ENCODE measurements at places on chromosomes 3 and 15.

DNA sequence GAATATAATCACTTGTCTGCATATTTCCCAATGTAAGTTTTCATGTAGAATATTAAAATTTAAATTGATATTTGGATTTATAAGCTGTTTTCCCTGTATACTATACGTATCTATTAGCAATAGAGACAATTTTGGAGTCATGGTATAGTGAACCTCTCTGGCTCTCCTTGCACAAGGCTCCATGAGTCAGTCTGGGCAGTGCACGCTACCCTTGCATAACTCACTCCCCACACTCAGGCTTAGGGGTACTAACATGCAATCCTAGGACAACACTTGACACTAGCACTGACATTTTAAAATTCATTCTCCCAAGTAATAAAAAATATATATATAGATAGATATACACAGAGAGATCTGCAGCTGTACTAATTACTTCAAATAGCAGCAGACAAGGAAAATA is 39.2 kb downstream of the SLC24A1 start:
- DNase-seq: no peak

- no peak for DNase-seq
These were observed 44.0 kb downstream of the FMN1 start for GRCh38 chr15:33150431-33150941.

DNA sequence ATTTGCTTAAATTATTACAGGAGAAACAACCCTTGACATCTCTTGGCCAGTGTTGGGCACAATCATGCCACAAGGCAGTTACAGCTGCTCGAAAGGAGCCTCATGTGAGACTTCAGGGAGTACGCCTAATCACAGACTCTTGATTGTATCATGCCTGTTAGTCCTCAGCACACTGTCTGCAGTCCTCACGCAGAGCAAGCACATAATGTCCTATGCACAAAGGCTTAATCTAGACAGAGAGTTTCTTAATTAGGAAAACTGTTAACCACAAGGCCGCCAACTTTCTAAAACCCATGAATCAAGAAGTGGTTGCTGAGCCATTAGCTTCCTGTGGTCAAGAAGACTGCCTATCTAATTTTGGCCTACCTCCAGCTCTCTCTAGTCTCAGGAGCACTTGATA is 172.0 kb downstream of the UNC13C start:
- no peak for DNase-seq

GRCh38 chr3:27022096-27022761 is 347.0 kb downstream of the NEK10 start:
- DNase-seq: no peak

DNA sequence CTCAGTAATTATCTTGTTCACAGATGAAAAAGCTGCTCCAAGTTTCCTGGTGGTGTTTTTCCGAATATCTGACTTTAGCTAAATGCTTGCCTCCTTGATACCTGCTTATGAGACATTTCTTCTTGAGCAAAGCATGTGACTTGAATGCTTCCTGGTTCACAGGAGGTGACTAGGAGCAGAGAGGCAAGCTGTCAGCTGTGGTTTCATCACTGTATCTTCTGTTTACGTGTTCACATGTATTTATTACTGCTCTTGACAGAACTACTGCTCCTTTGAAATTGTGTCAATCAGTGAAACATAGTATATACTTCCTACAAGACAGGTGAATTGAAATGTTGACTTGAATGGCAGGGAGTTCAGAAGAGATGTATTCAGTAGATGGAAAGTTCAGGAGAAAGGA is 8.9 kb upstream of the SPPL2A start:
- no peak for DNase-seq

GRCh38 chr15:49748791-49749190 is 127.9 kb downstream of the DTWD1 start:
- DNase-seq: no peak

DNA sequence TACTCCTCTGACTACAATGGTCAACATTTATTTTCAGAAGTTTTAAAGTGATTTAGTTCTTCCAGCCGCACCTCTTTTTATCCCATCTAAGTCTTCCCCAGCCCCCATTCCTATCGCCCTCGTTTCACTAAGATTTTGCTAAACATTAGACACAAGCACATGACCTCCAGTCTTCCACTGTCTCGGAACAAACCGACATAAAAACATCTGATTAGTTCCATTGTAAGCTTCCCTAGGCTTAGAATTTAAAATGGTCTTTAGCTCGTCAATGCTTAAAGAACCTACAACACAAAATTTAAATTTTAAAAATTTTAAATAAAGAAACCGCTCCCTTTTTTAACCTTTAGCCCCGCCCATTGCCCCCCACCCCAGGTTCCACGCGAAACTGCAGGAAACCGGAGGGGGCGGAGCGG is 284 bp upstream of the TSC22D2 start:
- no peak for DNase-seq

- no peak for DNase-seq
These were observed 172.6 kb upstream of the LRRC3B start for GRCh38 chr3:26449996-26450395.

DNA sequence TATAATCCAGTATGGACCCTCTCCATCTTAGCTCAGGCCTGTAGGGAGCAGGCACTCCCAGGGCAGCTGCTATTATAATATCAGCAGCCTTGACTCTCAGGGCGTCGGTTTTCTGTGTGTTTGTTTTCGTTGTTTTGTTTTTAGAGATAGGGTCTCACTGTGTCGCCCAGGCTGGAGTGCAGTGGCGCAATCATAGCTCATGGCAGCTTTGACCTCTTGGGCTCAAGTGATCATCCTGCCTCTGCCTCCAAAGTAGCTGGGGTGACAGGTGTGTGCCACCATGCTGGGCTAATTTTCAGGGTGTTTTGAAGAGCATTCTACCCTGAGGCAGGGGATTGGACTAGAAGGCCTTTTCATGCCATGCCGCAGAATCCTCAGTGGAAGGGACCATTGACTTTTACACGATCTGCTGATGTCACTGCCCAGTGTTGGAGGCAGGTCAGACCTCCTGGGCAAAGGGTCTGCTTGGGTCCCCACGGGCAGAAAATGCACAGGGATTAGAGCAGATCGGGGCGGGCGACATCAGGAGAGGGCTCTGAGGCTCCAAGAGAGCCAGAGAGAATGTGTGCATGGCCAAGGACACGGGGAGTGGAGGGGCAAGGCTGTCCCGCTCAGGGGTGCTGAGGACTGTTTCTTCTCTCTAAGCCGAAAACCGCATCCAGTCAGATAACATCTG is 7.8 kb downstream of the MELTF start:
- DNase-seq: no peak

GRCh38 chr3:124882816-124883747 is 4.1 kb downstream of the ITGB5 start:
- no peak for DNase-seq

Data from activated T-helper 1 cell treated with anti-CD3 and anti-CD28 coated beads, Interleukin-2, amount 50 U/mL, for 16 hours (primary cell).